CD4-positive, alpha-beta T cell treated with Interleukin-6 for 4 hours (primary cell): ENCODE measurements at places on chromosomes 12 and 14.

DNA sequence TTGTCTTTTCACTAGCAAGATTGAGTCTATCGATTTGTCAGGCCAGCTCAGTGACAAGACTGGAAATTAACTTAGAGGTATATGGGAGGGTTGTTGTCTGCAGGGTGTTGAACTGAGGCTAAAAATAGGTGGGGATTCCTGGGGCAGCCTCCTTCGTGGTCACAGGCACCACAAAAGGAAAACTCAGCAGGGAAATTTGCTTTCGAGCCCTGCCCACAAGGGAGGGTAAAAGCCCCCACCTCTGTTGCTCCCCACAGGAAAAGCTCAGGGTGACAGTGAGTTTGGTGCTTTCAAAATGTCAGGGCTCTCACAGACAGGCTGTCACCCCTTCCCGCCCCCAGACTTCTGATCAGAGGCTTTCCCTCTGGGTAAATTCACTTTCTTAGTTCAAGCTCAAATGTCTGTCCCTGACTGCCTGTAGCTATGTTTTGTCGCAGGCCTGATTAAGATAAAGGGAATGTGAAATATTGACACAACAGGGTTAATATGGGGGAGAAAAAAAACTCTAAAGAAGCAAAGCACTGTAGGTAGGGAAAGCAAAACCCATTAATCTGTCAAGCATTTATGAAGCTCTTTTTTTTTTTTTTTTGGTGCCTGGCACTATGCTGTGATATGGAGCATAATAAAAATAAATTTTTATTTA, 11.7 kb upstream of the NFKBIA start:
- peak; percentile 65 for DNase-seq

DNA sequence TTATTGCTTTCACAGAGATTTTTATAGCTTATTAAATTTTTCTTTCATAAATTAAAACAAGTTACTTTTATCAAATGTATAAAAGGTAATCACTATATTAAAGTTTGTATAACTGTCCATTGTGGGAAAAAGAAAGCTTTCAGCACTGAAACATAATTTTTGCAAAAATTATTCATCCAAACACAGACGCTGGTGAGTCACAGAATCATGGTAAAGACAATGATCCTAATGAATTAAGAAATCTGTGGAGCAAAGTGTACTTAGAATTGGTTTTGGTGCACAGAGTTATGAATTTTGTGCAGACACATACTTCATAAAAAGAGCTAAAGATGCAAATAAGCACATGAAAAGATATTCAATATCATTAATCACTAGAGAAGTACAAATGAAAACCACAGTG, 31.7 kb upstream of the C2CD5 start:
- DNase-seq = no peak

GRCh38 chr14:49512147-49512551, 74.0 kb downstream of the RPS29 start:
- DNase-seq = no peak

DNA sequence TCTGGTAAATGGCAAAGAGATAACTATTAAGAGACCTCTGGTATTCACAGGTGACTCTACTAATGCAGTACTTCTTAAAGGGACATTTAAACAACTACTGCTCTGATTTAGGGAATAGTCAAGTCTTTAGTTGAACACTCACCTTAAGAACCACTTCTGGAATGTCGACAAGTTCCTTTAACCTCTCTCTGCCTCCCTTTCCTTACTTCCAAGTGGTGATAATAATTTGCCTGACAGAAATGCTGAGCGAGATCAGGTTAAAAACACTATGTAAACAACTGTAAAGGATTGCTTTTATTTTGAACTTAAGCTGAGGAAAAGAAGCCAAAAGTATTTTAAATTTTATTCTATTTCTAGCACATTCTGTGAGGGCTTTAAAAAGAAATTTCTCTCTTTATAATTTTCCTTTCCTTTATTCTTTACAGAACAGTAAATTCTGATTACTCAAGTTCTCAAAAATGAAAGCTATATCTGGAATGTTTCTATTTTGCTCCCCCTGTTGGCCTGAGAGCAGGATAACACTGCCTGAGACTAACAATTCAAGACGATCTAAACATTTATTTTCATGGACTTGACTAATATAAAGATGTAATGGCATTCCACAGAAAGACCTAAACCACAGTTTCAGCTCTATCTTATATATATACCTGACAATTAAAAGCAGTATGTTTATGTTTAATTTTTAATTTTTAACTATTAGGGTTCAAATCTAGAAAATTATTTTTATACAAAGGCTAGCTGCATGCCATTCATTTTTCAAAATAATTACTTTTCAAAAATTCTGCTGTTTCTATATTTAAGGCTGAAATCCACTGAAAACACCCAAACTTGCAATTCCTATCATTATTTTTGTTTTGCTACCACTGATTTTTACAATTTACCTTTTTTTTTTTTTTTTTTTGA, 29.2 kb downstream of the ZCCHC8 start:
- peak; percentile 32 for DNase-seq

DNA sequence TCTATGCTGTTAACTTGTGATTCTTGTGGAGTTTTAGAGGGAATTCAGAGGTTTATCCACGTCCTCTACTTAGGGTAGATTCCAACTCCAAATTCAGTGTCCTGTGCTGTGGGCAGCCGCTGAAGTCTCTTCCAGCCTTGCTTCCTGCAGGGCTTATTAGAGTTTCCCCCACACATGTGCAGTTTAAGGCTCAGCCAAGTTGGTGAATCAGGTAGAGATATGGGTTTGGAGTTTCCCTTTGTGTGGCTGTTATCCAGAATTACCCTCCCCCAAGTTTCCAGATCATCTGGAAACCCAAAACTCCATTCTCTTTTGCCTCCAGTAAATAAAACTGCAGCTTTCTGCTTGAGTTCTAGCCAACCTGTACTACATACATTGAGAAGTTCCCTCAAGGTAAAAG, 853.7 kb downstream of the GALC start:
- no peak for DNase-seq

DNA sequence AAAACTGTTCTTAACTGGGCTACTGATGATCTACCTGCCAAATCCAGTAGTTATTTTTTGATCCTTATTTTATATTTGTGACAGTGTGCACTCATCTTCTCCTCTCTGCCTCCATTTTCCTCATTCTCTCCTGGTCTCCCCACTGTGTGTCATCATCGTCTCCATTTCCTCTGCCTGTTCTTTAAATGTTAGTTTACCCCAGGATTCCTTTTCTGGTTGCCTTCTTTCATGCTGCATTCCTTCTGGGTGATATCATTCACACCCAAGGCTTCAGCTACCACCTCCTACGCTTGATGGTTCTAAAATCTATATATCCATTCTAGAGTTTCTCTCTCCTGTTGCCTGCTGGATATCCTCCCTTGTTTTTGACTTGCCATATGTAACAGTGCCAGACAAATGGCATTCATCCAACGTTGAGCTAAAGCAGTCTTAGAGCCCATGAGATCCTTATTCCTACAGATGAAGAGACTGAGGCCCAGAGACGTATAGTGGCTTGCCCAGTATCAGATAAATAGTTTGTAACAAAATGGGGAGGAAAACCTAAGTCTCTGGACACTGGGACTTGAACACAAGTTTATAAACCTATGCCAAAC, 109.5 kb downstream of the DIP2B start:
- DNase-seq = no peak

- DNase-seq = peak; percentile 38
Observed at GRCh38 chr14:54893151-54893760, 9.4 kb downstream of the GCH1 start.

DNA sequence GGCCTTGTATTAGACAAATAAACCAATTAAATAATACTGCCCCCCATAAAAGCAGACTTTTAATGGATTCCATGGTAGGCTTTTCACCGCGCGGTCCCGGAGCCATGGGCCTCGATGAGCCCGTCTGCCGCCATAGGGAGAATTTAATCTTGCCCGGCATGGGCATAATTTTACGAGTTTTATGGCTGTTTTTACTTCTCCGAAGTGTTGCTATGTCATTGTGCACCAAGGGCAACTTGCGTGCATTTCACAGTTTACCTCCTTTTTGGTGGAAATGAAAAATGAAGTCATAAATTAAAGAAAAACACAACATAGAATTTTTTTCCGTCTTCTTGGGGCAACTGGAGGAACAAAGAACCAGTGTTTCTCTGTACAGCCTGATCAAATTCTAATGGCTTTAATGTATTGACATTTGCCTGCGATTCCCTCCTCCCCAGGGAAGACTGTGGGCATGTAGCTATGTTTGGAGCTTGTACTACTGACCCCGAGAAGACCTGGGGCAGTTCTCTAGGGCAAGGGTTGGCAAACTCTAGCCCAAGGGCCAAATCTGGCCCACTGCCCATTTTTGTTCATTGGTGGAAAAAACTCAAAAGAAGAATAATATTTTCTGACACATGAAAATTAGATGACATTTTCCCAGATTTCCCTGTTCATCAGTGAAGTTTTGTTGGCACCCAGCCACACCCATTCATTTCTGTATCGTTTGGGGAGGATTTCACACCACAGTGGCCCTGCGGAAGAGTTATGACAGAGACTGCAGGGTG, 142.7 kb downstream of the CHST11 start:
- no peak for DNase-seq

DNA sequence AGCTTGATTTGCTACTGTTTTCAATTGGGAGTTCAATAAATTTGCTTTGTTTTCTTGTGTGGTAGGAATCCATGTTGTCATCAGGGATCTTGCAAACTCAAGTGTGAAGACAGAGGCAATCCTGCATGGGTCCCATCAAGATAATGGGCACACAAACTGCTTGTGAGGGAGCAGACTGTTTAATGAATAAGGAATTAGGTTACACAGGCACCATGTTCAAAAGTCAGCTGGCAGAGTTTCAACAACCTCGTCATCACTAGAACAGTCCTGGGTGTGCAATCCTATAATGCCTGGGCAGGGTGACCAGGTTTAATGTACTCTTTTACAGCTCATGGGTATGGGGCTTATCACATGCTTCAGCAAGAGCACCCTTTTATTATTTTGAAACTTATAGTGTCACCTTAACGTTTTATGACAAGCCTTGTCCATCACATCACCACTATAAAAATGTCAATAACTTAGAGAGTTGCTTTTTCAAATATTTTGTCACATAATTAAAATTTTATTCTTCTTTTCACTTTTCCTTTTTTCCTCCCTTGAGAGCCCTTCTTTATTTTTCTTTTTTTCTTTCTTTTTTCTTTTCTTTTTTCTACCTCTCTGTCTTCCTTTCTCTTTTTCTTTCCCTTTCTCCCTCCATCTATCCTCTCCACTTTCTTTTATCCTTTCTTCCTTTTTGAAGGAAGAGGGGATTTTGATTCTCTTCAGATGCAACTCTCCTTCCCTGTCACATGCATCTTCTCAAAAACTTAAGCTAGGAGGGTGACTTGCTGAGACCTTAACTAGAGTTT, 252.2 kb upstream of the ATP2B1 start:
- no peak for DNase-seq

DNA sequence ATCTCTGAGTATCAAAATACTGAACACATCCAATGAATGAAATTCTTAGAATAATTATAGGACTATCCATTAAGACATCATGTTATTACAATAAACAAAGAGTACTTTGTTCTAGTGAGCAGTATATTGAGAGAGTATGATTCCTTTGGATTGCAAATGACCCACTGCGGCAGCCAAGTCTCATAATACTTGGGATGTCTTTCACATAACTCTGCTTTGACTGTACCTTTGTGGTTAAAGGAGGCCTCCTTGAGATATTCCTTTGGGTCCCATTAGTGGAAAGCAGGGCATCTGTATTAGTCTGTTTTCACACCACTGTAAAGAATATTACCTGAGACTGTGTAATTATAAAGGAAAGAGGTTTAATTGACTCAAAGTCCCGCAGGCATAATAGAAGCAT, 593.8 kb downstream of the TRHDE start:
- DNase-seq = no peak

GRCh38 chr14:69879175-69880043, at the start of gene SMOC1:
TSS of gene SMOC1 (plus strand) at chr14:69879416. CDS start at chr14:69879679, 263 bp downstream.
- DNase-seq = no peak

- DNase-seq = no peak
Observed at GRCh38 chr14:75142494-75142893, 15.6 kb upstream of the NEK9 start.

GRCh38 chr12:106753526-106753925, 21.0 kb upstream of the RIC8B start:
- DNase-seq = peak; percentile 79

DNA sequence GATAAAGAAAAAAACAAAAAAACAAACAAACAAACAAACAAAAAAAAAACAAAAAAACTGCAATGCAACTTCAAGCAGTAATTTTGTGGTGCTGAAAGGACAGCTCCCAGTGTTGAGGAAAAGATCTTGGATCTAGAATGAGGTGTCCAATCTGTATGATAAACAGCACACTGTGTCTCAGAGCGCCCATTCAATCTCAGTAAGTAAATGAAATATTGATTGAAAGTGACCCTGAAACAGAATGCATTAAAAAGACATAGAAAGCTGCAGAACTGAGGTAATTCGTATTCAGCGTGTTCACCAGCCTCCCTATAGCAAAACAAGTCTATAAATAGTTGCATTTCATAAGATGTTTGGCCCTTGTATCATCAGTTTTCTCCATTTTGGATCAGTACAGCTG, 153.0 kb downstream of the NOVA1 start:
- no peak for DNase-seq

DNA sequence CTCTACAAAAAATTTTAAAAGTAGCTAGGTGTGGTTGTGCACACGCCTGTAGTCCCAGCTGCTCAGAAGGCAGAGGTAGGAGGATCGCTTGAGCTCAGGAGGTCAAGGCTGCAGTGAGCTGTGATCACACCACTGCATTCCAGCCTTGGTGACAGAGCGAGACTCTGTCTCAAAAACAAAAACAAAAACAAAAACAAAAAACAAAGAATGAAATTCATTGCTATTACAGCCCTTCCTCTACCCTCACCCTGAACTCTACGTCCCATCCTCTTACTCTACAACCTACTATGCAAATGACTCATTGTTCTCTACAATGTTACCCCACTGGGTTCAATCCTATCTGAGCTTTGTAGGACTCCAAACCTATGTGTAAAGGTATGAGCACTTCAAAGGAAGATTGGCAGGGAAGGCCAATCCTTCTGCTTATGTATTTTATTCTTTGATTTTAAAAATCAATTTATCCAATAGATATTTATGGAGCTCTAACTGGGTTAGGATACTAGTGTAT, 39.3 kb downstream of the NINJ2 start:
- no peak for DNase-seq

DNA sequence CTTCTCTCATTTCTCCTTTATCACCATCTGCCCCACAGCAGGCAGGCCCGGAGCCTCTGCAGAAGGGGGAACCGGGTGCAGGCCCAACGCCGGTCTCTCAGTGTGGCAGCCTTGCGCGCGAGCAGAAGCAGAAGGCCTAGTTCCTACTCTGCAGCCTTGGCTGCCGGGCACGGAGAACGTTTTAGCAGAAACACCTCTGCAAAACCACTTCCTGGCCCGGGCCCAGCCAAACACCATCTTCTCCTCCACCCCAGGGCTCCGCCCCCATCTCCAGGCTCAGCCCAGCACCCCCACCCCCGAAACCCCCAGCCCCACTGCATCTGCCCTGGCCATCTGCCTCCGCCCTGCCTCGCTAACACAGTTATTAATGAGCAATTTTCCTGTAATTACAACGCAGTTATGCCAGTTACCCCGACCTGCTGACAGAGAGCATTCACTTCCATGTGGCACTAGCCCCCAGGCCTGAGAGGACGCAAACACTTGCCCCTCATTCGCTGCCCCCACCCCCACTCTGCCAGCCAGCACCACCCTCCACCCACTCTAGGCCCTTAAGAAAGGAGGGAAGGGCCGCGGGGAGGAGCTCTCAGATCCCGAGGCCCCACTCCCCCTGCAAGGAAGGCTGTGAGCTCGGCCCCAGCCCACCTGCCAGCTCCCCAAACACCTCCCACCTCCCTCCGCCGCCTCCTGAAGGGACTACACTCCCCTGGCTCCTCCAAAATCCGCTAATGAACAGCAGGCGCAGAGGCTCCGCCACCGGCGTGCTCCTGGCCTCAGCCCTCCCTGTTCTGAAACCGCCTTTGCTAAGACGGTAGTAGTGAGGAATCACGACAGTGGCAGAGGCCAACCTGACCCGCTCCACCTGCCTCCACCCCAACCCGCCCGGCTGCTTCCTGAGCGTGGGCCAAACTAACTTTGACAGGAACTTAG, 44.7 kb upstream of the FBRSL1 start:
- DNase-seq = peak; percentile 91
